WTC11 (cell line): ENCODE measurements at places on chromosomes 2 and 18. TPM values are rescaled to one million over a fixed set of nuclear protein-coding genes. Genes with fewer than 3 reads are reported as not detected.
A peak's percentile ranks its signal among the peaks of the same experiment; 100 is the strongest.

GRCh38 chr18:79596446-79597175, 83.0 kb upstream of the CTDP1 start:
- peaks cover 4% of the 10 kb centered on the region; the same call in 1 of the 2 replicates for H3K27me3 ChIP-seq
- peak; percentile 4 for DNase-seq
- no peak overlapping the region for H3K4me3 ChIP-seq
- peaks cover 11% of the 10 kb centered on the region for H3K4me1 ChIP-seq
- no peak overlapping the region for H3K27ac ChIP-seq

The EMILIN1 gene
- 3.0 to 4.0 TPM (median 3.5 TPM) in 3 replicates for total RNA-seq

The CXCR2 gene
- 0.34 to 0.96 TPM (median 0.87 TPM) in 3 replicates for total RNA-seq

DNA sequence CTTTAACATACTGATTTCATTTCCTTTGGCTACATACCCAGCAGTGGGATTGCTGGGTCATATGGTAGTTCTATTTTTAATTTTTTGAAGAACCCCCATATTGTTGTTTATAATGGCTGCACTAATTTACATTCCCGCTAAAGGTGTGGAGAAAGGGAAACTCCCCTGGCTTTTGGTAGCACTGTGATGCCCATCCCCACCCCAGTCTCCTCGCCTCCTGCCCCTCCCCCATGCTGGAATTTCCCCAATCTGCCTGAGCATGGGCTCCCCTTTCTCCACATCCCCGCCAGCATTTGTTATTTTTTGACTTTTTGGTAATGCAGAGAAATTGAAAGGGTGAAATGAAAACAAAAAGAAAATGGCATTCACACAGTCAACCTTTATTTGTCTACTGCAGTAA, 30.0 kb upstream of the SULT1C4 start:
- no peaks in the 10 kb centered on the region for H3K36me3 ChIP-seq
- no peaks in the 10 kb centered on the region for H3K4me1 ChIP-seq
- H3K27ac ChIP-seq: no peak overlapping the region
- H3K27me3 ChIP-seq: no peaks in the 10 kb centered on the region
- DNase-seq: peak; percentile 18

DNA sequence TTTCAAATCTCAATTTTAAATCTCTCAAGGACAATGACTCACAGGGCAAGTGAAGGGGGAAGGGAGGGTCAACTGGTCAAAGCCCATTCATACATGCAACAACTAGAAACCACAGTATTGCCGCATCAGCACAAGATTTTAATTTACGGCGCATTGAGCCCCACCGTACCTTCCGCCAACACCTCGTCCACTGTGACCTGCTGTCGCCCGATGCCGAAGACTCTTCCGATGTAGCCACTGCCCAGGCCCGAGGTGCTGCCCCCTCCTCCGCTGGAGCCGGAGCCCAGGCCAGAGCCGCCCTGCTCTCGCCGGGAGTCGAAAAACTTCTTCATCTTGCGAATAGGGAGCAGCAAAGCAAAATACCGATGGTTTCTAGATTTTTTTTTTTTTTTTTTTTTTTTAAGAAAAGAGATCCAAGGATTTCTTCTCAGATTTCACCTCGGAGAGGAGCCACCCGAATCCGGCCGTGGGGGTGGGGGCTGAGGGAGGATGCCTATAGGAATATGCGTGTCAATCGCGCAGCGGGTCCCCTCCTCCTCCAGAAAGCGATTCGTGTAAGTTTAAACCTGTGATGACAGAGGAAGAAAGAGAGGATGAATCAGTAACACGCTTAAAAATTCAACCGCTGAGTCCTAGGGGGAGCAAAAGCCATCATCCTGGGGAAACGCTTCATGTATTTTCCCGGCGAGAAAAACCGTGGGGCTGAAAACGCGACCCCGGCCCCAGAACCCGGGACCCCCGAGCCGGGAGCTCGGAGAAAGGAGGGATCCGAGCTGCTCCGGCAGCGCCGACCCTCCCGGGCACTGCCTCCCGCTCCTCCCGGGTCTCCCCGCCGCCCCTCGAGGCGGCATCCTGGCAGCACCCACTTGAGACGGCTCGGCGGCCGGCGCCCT, 584 bp downstream of the AAK1 start:
- peak overlapping the region; percentile 91 for H3K4me3 ChIP-seq
- H3K36me3 ChIP-seq: peaks cover 3% of the 10 kb centered on the region; the same call in 1 of the 2 replicates
- H3K27ac ChIP-seq: peak overlapping the region; percentile 91
- peaks cover 51% of the 10 kb centered on the region for H3K4me1 ChIP-seq

GRCh38 chr2:200320344-200320743, 13.9 kb downstream of the SPATS2L start:
- DNase-seq: no peak
- no peaks in the 10 kb centered on the region for H3K36me3 ChIP-seq
- peaks cover 86% of the 10 kb centered on the region for H3K4me1 ChIP-seq

The GREB1 gene
- total RNA-seq: 31.9 to 35.7 TPM (median 34.4 TPM) in 3 replicates

The SLC38A11 gene
- not detected in 3 replicates for total RNA-seq

DNA sequence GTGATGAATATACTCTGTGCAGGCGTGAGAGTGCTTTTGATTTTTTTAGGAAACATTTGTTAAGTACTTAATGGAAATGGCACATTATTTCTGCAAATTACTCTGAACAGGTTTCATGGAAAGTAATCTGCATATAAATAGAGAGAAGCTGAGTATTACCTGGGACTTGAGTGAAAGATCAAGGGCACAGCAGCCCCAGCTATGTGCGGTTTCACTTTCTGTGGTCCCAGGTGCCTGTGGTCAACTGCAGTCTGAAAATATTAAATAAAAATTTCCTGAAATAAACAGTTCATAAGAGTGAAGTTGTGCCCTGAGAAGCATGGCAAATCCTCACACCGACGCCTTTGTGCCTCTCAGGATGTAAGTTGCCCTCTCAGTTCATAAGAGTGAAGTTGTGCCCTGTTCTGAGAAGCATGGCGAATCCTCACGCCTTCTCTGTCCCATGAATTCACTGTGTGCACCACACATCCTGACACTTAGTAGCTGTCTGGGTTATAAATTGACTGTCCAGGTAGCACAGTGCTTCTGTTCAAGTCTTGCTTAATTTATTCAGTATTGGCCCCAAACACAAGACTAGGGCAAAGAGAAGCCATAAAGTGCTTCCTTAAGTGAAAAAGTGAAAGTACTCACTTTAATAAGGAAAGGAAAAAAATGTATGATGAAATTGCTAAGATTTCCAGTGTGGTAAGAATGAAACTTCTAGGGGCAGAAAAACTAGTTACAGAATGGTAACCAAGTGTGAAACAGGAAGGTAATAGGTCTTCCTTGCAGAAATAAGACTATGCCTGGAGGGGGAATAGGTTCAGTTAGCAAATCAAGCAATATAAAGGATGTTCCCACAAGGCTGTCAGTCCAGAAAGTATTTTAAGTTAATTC, 4.3 kb upstream of the SNTG2 start:
- H3K27me3 ChIP-seq: peaks cover 16% of the 10 kb centered on the region
- peaks cover 16% of the 10 kb centered on the region for H3K36me3 ChIP-seq
- H3K27ac ChIP-seq: peak overlapping the region; percentile 46
- DNase-seq: no peak
- H3K4me1 ChIP-seq: peaks cover 45% of the 10 kb centered on the region
- no peak overlapping the region for H3K4me3 ChIP-seq

GRCh38 chr2:190679813-190680591, 31.1 kb downstream of the NAB1 start:
- peak overlapping the region; percentile 50 for H3K27ac ChIP-seq
- peak overlapping the region; percentile 38 for H3K4me3 ChIP-seq
- no peaks in the 10 kb centered on the region for H3K27me3 ChIP-seq
- peaks cover 63% of the 10 kb centered on the region for H3K4me1 ChIP-seq
- peak; percentile 83 for DNase-seq

The PRSS56 gene
- not detected in 3 replicates for total RNA-seq

- DNase-seq: no peak
- no peaks in the 10 kb centered on the region for H3K4me1 ChIP-seq
- H3K27ac ChIP-seq: no peak overlapping the region
These were observed 753.9 kb upstream of the ZEB2 start for GRCh38 chr2:145273840-145274239.

GRCh38 chr2:111100765-111101162, 19.9 kb upstream of the BCL2L11 start:
- H3K4me1 ChIP-seq: peaks cover 7% of the 10 kb centered on the region; the same call in 1 of the 2 replicates
- no peak overlapping the region for H3K27ac ChIP-seq
- H3K36me3 ChIP-seq: no peaks in the 10 kb centered on the region

DNA sequence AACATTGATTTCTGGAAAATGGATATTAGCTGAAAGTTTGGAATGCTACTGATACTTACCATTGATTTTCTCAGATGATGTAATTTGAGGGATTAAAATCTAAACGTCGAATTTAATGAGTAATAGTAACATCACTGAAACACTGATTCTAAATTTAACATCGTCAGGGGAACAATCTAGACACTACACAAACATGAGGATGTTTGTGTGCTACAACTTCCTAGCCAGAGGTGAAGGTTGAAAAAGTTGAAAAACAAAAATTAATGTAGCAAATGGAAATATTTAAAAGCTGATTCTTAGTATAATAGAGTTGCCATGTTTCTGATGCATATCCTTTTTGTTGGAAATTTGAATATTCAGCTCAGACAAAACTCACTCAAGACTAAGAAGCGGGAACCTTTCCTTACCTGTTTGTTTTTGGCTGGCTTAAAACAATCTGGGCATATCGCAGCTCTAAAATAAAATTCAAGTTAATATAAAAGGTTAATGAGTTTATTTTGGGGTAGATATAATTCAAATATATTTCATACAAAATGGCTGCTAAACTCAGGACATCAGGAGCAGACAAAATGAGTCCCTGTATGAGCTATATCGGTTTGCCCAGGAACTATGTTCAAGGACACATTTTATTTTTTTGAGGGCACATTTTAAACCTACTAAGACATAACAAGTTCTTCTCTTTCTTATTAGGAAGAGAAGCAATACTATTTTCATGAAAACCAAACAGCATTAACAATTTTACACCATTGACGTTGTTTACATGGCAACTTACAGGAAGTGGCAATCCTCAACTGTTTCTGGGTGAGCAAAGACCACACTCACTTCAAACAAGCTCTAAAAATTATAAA, 52.6 kb upstream of the PEX13 start:
- no peak for DNase-seq
- H3K27me3 ChIP-seq: no peaks in the 10 kb centered on the region
- H3K4me1 ChIP-seq: peaks cover 15% of the 10 kb centered on the region
- no peaks in the 10 kb centered on the region for H3K36me3 ChIP-seq

DNA sequence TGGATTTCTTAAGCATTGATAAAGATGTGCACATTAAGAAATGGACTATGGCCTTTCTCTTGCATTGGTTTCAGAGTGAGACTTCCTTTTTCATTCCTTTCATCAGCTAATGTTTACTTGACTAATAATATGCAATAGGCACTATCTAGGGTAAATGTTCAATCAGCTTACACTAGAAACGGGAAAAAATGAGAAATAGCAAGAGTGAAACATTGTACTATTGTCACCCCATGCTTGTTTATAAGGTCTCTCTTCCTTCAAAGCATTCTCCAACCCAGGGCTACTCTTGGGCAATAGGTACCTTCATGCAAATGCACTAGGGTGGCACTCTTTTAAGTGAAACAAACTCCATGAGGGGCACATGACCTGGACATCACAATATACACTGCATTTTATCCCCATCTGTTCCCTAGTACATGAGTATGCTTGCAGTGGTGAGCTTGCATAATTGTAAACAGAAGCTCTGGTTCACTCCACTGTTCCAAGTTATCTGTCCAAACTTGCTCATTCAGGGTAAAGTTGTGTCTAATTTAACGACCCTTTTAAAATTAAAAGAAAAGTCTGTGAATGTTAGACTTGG, 402.3 kb downstream of the ERBB4 start:
- no peak for DNase-seq
- no peaks in the 10 kb centered on the region for H3K36me3 ChIP-seq
- no peak overlapping the region for H3K27ac ChIP-seq
- H3K4me3 ChIP-seq: no peak overlapping the region
- H3K4me1 ChIP-seq: no peaks in the 10 kb centered on the region
- no peaks in the 10 kb centered on the region for H3K27me3 ChIP-seq

DNA sequence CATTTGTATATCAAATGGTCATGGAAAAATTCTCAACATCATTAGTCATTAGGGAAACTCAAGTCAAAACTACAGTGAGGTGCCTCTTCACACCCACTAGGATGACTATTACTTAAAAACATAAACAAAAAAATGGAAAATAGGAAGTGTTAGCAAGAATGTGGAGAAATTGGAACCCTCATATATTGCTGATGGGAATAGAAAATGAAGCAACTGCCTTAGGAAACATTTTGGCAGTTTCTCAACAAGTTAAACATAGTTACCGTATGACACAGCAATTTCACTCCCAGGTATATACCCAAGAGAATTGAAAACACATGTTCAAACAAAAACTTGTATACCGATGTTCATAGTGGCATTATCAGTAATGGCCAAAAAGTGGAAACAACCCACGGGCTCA, 18.1 kb upstream of the CYP26B1 start:
- DNase-seq: no peak
- no peak overlapping the region for H3K27ac ChIP-seq
- no peaks in the 10 kb centered on the region for H3K4me1 ChIP-seq
- no peaks in the 10 kb centered on the region for H3K36me3 ChIP-seq
